Activated CD4-positive, alpha-beta T cell treated with anti-CD3 and anti-CD28 coated beads for 36 hours (primary cell): ENCODE measurements at places on chromosomes 1 and 21. TPM values are rescaled to one million over a fixed set of nuclear protein-coding genes. Genes with fewer than 3 reads are reported as not detected.

The KDF1 gene
- total RNA-seq: 0.30 TPM

The KRTAP19-1 gene
- not detected for total RNA-seq

The PADI4 gene
- 0.23 TPM for total RNA-seq

The BTBD19 gene
- total RNA-seq: 17.2 TPM

The TNNT2 gene
- not detected for total RNA-seq

The EXO1 gene
- total RNA-seq: 53.8 TPM

The IL20 gene
- not detected for total RNA-seq

The MPL gene
- not detected for total RNA-seq

The AKNAD1 gene
- total RNA-seq: not detected

The MXRA8 gene
- total RNA-seq: 0.49 TPM

The COL8A2 gene
- total RNA-seq: 0.05 TPM
